ENCODE measurements at places on chromosomes 16 and 17. TPM values are rescaled to one million over a fixed set of nuclear protein-coding genes. Genes with fewer than 3 reads are reported as not detected.

The SOX8 gene
- 5.1 TPM for total RNA-seq

The OR4D2 gene
- total RNA-seq, result not detected

The CARHSP1 gene
- total RNA-seq, result 44.3 TPM

The TBX2 gene
- 0.26 TPM for total RNA-seq

The RSKR gene
- total RNA-seq, result 26.1 TPM

The WDR45B gene
- 59.4 TPM for total RNA-seq

The GCSH gene
- 4.1 TPM for total RNA-seq

The ZPBP2 gene
- total RNA-seq, result 0.19 TPM

The WRAP53 gene
- 14.6 TPM for total RNA-seq

The INCA1 gene
- total RNA-seq, result not detected

The SP6 gene
- 0.13 TPM for total RNA-seq

The PRAC2 gene
- not detected for total RNA-seq

The CHST5 gene
- not detected for total RNA-seq

The LIMD2 gene
- total RNA-seq, result 797 TPM

The TERB1 gene
- not detected for total RNA-seq

The ADAP2 gene
- total RNA-seq, result 4.9 TPM

DNA sequence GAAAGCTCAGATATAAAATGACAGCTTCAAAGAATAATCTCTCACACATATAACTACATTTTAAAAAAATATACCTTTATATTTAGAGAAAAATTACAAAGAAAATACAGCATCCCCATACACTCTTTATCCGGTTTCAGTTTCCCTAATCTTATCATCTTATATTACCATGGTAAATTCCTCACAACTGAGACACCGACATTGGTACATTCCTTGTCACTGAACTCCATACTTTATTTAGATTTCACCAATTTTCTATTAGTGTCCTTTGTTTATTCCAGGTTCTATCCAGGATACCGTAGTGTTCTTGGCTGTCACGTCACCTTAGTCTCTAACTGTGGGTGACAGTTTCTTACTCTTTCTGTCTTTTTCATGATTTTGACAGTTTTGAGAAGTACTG, 22.0 kb upstream of the ABCA10 start:
- DNase-seq, result no peak

- no peak for DNase-seq
Observed at GRCh38 chr17:45129940-45130680, 2.2 kb downstream of the PLCD3 start.

- no peak for DNase-seq
Observed at GRCh38 chr17:47879028-47879585, 16.9 kb upstream of the SP2 start.

GRCh38 chr17:51908841-51909537, 249.5 kb downstream of the CA10 start:
- no peak for DNase-seq

GRCh38 chr17:75875182-75875939, 3.0 kb downstream of the TRIM47 start:
- DNase-seq, result no peak

DNA sequence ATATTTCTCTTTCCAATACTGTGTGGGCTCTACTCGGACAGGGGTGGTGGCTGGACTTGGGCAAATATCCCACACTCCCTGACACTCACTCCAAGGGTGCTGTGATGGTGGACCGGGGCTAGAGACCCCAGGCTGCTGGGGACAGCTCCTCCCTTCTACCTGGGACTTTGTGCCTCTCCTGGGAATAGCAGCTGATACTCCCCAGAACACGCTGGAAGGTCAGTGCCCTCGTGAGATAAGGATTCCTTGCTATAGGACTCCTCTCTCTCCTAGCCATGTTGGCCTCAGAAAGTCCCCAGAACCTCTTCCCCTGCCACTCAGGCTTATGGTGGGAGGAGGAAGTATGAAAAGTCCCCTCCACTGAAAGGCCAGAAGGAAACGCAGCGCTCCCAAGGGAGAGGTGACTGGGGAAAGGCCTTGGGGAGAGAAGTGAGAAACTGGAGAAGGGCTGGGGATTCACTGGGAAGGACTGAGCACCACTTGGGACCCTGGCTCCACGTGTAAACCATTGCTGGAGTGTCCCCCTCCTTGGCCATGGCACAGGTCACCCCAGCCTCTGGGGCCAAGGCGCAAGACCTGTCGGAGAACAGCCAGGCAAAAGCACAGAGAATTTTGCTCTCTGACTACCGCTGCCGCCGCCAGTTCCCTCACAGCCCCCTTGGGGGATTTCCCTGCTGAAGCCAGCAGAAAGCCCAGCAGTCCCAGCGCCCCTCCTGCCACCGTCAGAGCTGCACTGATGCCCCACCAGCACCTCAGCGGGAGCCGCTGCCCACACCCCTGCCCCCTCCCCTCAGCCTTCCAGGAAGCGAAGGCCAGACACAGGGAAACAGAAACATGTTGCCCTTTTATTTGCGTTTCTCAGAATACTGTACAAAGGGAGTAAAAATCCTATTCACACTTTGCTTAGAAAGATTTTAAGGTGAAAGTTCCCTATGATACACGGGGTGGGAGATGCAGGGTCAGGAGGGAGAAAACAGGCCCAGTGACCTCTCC, 2.1 kb upstream of the GSDMB start:
- DNase-seq, result peak; percentile 28

DNA sequence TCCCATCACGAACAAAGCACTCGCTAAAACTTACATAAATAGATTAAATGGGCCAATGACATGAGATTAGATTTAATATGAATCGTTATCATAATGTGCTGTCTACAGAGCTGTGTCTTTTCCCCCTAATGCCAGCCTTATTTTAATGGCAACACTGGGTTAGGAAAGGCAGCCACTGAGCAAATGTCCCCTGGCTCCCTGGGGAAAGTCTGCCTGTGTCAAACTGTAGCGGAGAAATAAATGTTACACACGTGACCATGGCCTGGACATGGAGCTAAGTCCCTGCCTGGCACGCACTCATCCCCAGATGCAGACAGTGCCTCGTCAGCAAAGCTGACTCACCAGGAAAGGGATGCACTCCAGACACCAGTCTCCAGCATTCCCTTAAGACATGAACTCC, 61.3 kb upstream of the SDK2 start:
- no peak for DNase-seq

DNA sequence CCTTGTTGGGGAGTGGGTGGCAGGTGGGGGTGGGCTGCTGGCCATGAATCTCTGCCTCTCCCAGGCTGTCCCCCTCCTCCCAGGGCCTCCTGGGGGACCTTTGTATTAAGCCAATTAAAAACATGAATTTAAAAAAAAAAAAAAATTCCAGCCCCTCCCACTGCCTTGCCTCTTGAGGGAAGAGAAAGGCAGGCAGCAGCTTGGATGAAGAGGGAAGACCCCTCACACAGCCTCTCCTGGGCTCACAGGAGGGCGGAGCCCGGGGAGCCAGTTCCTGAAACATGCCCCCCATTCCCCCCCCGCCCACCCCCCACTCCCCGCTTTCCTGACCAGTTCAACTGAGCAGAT, 1.8 kb upstream of the TCAP start:
- DNase-seq, result no peak

GRCh38 chr16:57859331-57859730, 57.0 kb upstream of the KIFC3 start:
- no peak for DNase-seq

- no peak for DNase-seq
Observed at GRCh38 chr17:2736956-2737355, 12.5 kb downstream of the CCDC92B start.

GRCh38 chr17:43142153-43142552, 17.0 kb upstream of the BRCA1 start:
- DNase-seq, result no peak

GRCh38 chr16:15041271-15042004, 14.4 kb downstream of the NTAN1 start:
- no peak for DNase-seq

DNA sequence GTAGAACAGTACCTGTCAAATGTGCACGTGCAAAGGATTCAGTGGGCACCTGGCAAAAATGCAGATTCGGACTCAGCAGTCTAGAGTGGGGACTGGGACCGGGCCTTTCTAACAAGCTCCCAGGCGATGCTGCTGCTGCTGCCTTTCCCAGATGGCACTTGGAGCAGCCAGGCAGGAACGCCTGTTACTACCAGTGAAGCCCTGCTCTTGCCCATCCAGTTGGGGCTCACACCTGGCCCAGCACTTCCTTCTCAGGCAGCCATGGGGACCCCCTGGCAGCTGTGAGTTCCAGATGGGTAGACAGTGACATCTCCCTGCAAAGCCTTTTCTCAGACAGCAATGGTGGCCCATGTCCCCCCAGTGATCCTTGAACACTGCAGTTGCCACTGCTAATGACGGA, 30.4 kb downstream of the KDM8 start:
- DNase-seq, result no peak

DNA sequence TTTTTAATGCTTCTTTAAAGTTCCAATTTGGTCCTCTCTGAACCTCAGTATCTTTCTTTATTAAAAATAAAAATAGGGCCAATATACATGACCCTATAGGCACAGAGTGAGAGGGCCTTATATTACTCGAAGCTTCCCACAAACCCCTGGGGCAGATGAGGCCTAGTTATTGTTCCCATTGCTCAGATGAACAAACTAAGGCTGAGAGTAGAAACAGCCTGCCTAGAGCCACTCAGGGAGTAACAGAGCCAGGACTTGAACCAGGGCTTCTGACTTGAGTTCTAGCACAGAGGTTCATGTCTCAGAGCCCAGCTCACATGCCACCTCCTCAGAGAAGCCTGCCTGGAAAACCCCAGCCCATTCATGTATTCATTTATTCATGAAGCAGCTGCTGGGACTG, 7.7 kb downstream of the BCL7C start:
- no peak for DNase-seq

DNA sequence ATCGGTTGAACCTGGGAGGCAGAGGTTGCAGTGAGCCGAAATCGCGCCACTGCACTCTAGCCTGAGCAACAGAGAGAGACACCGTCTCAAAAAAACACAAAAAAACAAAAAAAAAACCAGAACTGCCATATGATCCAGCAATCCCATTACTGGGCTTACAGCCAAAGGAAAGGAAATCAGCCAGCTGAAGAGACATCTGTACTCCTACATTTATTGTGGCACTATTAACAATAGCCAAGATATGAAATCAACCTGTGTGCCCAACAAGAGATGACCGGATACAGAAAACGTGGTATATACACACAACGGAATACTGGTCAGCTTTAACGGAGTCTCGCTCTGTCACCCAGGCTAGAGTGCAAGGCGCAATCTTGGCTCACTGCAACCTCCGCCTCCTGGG, 14.6 kb downstream of the FANCA start:
- no peak for DNase-seq

- no peak for DNase-seq
Observed at GRCh38 chr17:73691321-73691766, 47.1 kb upstream of the SDK2 start.

DNA sequence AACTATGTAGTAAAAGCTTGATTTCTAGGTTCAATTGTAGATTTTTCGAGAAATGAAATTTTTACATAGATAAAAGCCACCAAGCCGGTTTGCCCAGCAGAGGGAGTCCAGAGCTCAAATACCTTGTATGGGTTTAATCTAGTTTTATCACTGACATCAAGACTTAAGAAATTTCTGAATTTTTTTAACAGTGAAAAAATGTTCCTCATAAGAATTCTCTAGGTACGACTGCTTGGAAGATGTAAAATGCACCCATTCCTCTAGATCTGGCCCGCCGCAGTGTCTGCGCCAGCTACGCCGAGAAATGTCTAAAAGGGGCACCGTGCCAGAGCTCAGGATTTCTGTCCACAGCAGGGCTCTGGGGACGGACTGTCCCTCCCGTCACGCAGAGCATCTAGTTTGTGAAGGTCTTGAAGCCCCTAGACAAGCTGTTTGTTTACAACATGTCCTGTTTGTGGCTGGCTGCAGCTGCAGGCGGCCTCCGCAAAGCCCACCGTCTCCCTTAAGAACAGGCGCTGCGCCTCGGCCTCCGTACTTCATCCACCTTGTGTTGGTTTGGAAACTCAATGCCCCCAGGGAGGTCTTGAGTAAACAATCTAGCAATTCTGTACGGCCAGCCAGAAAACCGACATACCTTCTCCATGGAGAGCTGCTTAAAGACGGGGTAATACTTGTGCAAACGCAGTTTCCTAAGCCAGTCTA, 24.8 kb downstream of the MAP1LC3B start:
- peak; percentile 48 for DNase-seq

DNA sequence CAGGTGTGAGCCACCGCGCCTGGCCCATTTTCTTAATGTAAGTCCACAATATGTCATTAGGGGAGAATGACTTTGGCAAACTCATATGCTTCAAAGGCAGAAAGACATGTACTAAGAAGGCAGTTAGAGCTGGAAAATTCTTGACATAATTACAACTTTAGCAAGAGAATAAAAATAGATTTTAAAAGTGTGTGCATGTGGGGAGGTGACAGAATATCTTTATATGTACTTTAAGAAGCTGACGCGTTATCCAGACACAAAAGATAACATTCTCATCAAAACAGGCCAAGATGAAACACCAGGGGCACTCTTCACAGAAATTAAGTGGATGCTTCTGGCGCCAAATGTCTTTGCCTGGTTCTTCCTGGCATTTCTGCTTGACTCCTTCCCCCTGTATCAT, 28.2 kb downstream of the GJC1 start:
- DNase-seq, result no peak

- DNase-seq, result no peak
Observed at GRCh38 chr17:7380855-7381683, at the start of gene TNK1. Gene TNK1 (plus strand): TSS chr17:7381089. CDS start chr17:7382927, 1,838 bp downstream.

DNA sequence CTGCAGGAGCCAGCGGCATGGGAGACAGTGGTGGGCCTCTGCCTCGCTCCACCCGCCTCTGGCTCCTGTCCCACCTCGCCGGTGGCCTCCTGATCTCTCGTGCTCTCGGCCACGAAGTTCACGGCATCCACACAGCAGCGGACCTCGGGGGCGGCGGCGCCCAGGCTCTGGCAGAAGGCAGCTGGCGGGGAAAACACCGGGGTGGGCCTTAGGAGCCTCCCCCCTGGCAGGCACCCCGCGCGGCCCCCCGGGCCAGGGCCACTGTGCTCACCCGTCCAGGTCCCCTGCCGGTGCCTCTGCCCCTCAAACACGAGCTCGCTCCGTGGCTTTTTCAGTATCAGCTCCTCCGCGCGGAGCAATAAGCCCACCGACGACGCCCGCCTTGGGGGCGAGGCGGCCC, 409 bp upstream of the C17orf107 start:
- DNase-seq, result peak; percentile 33

DNA sequence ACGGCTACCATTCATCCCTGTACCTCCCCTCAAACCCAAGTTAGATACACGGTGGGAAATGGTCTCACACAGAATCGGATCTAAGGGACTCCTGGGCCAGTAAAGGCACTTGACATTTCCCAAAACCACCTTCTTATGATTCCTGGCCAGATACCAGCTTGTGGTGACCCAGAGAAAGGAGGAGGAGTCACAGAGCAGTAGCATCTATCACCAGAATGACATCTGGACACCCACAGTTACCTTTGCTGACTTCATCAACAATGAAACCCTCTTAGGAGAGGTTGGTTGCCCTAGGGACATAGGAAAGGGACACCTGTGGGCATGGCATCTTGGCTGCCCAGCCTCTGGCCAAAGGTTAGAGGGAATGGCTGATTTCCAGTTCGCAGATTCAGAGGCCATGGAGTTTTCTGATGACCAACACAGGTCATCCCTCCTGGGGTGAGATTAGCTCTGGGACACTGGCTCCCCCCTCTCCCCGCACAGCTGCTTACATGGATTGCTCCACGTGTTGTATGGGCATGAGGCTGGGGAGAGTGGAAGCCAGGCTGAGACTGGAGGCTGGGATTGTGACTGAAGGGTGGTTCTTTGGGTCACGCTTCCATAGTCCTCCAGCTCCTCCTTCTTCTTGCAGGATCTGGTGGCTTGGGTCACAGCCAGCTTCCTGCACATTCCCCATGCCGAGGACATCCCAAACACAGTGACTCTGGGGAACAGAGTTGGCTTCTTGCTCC, 1.4 kb upstream of the AOC3 start:
- DNase-seq, result no peak
